ENCODE measurements at places on chromosomes 1 and 21.
A peak's percentile ranks its signal among the peaks of the same experiment; 100 is the strongest.

DNA sequence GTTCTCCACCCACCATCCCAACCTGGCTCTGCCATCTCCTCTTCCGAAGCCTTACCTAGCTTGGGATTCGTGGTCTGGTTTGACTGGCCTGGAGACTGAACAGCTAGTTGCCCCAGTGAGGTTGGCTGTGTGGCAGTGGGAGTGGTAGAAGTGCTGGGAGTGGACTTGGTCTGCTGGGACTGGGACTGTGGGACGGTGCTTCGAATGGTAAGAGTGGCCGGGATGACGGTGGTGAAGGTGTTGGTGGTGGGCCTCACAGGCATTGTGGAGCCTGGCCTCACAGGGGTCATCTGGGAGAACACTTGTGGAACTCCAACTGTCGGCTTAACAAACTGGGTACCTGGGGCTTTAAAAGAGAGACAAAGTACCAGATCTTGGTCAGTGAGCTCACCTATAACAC is 28.7 kb downstream of the PSMB4 start:
- no peak for DNase-seq

DNA sequence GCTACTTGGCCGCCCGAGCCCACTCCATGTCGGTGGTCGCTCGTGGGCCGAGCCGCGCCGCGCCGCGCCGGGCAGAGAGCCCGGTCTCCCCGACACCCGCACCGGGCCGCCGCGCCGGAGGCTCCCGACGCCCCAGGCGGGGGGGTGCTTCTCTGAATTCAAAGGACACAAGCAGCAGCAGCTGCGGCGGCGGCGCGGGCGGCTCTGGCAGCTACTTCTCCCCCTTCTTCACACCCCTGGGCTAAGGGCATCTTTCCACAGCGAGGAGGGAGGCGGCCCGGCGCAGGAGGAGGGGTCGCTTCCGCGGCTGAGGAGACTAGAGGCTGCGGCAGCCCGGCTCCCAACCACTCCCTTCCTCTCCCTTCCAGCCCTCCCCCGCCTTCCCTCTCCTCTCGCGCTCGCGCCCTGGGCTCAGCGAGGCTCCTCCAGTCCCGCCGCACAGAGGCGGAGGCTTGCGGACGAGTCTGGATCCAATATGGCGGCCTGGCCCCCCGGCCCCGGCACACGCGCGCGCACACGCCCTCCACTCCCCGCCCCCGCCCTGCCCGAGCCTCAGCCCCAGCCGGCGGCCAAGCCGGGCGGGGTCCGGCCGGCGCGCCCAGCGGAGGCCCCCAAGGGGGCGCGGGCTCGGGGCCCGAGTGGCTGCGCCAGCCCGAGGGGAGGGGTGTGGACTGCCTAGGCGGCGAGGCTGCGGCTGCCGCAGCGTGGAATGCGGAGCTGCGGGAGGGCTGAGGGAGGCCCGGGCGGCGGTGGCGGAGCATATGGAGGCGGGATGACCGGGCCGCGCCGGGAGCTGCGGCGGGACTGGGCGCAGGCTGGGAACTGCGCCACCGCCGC is at the start of gene CDC42BPA:
Gene CDC42BPA (minus strand): TSS at position 477 of the 837 bp plus-strand sequence. CDS start 1,310 bp downstream, outside the sequence.
- peak; percentile 80 for DNase-seq

GRCh38 chr1:143698016-143698415 is 273.8 kb downstream of the FAM72C start:
- peak; percentile 71 for DNase-seq

- DNase-seq, result peak; percentile 51
Measured at GRCh38 chr21:44291936-44292811, 6.5 kb downstream of the AIRE start.

DNA sequence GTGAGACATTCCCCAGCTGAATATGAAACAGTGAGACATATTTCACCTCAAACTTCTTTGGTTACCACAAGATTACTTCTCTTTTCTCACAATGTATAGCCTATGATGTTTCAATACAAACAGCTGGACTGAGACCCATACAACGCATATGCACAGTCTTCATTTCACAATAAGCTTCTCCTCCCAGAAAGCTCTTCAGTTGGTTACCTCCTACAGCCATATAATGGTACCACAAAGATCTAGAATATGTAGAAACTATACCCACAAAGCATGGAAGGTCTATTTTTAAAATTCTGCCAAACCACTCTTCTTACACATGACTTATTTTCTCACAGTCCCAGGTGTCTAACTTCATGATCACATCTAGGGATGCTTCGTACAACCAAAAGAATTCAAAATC is 70.8 kb downstream of the JAK1 start:
- no peak for DNase-seq

GRCh38 chr1:4213366-4213973 is 313.4 kb upstream of the C1orf174 start:
- DNase-seq, result no peak

DNA sequence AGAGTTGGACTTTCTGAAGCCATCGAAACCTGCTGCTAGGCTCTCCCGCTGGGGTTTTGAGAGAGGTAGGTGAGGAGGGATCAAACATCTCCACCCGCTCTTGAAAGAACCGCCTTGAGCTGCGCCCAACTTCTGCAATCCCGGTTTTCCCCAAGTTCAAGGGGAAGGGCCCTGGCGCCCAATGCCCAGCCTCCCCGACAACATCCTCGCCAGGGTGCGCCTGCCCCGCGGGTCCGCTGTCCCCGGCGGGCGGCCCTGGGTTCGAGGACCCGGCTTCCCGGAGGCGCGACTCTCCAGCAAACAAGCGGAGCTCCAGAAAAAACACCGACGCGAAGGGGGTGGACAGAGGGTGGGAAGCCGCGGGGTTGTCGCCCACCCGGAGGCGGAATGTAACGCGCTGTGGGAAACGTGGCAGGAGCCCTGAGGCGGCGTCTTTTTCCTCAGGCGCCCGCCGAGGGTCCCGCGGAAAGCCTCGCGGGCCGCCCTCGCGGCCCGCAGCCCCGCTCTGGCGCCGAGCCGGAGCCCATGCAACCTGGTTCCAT is 607 bp downstream of the BTG3 start:
- DNase-seq, result peak; percentile 70

GRCh38 chr1:218642033-218642948 is 297.2 kb downstream of the TGFB2 start:
- DNase-seq, result no peak

GRCh38 chr1:57464756-57465155 is 40.9 kb upstream of the DAB1 start:
- DNase-seq, result no peak

DNA sequence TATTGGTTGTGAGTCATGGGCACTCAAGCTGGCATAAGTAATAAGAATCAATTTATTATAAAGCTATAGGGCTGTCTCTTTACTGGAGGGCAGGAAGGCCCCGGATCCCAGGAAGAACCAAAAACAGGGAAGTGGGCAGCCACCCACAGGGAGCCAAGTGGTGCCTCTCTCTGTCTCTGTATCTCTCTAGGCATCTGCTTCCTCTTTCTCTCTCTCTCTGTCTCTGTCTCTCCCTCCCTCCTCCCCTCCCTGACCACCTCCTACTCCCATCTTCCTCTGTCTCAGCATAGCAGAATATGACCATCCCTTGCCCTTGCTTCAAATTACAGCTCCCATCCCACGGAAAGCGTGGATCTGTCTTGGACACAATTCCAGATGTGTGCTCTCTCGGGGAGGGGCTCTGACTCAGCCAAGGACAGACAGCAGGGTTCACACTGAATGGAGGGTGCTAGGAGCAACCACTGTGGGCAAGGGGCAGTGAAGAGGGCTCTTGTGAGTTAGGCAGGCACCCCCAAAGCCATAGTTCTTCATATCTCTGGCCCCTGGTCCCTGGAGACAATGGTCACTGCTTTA is 80.4 kb upstream of the LPGAT1 start:
- DNase-seq, result no peak

DNA sequence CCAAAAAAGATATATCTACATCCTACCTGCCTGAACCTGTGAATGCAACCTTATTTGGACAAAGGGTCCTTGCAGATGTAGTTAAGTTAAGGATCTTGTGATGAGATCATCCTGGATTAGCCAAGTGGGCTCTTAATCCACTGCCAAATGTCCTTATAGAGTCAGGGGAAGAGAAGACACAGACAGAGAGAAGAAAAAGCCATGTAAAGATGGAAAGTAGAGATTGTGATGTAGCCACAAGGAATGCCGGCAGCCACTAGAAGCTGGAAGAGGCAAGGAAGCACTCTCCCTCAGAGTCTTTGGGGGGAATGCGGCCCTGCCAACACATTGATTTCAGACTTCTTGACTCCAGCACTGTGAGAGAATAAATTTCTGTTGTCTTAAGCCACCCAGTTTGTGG is 16.2 kb downstream of the HSD11B1 start:
- DNase-seq, result no peak

GRCh38 chr1:70906800-70907199 is 140.8 kb downstream of the PTGER3 start:
- DNase-seq, result no peak

DNA sequence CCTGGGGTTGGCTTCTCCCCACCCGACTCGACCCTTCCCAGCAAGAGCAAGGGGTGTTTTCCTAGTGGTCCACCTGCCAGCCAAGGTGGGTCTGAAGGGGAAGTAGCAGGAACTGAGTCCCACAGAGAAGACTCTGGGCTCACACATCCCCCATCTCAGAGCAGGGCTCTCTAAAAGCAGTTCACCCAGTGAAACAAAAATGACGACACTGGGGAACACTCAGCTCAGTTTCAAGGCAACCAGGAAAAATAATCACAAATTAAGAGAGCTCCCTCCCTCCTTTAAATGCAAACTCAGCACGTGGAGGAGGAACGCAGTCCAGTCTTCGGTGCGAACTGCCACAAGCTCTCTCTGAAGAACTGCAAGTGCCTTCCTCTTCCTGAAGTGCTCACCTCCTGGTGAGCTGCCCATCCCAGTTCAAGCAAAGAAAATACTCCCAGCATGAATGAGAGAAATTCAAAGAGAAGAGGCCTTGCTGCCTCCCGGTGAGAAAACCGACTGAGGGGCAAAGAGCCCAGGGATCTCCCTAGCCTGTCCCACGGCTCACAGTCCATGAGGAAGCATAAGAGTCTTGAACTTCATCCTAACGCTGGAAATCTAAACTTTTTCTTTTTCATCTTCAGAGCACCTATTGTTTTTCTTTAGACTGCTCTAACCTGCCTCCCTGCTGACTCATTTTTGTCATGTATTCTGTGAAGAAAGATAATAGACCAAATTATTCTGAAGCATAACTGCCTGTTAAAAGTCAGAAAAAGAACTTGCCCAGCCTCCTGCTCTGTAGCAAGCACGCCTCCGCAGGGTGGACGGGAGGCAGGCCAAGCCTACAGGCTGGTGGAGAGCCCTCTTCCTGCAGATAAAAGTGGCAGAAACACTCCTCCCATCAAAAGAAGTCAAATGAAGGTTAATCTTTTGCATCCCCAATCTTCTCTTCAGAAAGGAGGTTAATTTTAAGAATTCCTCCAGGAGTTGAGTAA is 281.4 kb downstream of the HHIPL2 start:
- DNase-seq, result peak; percentile 10

- DNase-seq, result no peak
Measured at GRCh38 chr1:207024202-207025145, 8.1 kb downstream of the C1orf116 start.

DNA sequence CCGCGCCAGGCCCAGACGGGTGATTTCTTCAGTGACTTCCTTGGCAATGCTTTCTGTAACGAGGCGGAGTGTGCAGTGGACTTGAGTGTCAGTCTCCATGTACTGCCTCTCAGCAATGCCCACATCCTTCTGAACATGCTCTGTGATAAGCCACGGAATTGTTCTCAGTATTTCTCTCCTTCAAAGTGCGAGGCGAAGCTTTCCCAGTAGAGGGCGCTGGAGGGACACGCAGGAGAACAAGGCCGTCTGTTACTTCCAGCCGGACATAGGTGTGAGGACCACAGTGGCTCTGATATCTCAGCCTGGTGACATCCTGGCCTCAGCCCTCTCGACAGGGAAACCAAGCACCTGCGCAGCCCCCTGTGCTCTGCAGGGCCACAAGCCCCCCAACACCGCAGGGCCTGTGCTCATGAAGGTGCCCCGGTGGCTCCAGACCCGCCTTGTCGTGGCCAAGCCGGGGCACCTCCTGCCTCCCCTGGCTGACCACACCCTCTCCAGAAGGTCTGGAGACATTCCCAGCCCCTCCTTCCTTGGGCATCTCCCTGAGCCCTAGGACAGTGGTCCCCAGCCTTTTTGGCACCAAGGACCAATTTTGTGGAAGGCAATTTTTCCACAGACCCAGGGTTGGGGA is 46.1 kb upstream of the BACE2 start:
- peak; percentile 82 for DNase-seq

DNA sequence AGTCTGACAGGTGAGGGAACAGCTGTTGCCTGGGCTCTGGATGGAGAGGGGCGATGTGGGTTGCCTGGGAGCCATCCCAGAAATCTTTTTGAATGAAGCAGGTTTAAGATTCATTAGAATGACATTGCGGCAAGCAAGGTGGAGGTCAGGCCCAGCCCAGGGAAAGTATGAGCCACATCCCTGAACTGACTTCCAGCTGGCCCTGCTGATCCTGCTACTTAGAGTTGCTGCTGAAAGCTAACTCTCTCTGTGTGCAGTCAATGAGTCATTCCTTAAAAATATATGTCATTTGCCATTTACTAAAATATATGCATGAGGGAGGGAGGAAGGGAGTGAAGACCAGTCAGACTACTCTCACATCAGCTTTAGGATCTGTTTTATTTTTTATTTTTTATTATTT is 54.3 kb upstream of the RAB3GAP2 start:
- DNase-seq, result peak; percentile 17

GRCh38 chr1:32100807-32101708 is 6.8 kb upstream of the KPNA6 start:
- DNase-seq, result no peak
